WTC11 (cell line): ENCODE measurements at places on chromosomes 6 and 20. TPM values are rescaled to one million over a fixed set of nuclear protein-coding genes. Genes with fewer than 3 reads are reported as not detected.

MMS22L gene
- 32.0 to 39.7 TPM (median 32.3 TPM) in 3 replicates for total RNA-seq

DNA sequence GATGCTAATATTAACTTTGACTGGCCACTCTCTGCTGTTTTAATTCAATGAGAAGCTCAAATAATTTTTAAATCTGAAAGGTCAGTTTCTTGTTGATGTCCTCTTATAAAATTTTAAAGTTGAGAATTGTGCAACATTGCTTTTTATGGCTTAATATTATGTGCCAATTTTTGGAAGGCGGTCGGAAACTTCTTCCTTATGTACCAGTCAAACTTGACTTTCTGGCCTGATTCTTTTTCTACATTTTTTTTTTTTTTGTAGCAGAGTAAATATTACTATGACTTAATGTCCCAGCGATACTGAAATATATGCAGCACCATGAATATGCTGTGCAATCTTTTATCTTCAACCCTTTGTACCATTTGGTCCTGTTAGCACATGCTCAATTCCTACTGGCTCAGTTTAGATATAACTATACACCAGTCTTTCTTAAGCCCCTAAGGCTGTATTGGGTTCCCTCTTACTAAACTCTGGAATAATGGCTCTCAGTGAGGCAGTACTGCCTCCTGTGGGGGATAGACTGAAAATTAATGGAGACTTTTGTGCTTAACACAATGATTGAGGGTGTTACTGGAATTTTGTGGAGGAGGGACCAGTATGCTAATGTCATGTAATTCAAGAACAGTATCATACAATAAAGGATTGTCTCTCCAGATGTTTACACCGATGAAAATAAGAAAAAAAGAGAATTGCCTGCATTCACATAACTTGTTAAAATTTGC lies 156.4 kb upstream of the SYNCRIP start:
- H3K4me3 ChIP-seq = no peak overlapping the region
- H3K36me3 ChIP-seq = no peaks in the 10 kb centered on the region
- no peak for DNase-seq

DNA sequence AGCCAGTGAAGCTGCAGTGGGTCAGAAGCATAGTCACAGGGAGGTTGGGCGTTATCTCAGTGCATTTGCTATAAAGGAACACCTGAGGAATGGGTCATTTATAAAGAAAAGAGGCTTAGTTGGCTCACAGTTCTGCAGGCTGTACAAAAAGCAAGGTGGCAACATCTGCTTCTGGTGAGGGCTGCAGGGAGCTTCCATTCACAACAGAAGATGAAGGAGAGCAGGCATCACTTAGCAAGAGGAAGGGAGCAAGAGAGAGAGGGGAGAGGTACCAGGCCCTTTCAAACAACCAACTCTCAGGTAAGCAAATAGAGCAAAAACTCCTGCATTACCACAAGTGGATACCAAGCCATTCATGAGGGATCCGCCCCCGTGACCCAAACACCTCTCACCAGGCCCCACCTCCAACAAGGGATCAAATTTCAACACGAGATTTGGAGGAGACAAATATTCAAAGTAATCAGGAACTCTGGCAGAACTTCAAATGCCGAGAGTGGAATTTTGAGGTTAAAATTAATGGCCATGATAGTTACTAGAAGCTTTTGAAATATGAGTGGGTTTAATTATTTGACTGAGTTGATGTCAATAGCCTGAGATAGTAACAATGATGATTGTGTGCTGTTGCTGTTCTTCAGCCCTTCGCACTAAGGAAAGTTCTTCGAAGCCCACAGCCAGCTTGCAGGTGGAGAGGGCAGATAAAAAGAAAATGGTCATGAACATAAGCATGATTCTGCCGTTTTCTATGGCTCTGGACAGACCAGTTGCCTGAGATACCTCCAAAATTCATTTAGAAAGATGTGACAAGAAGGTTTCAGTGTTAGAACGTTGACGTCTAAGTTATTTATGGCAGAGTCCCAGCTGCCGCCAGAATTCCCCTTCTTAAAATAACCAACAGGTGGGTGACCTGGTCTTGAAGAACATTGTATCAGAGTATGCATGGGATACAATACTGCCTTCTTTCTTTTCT lies 55.3 kb upstream of the ADTRP start:
- no peaks in the 10 kb centered on the region for H3K27me3 ChIP-seq
- no peak overlapping the region for H3K4me3 ChIP-seq
- peaks cover 11% of the 10 kb centered on the region for H3K4me1 ChIP-seq

DNA sequence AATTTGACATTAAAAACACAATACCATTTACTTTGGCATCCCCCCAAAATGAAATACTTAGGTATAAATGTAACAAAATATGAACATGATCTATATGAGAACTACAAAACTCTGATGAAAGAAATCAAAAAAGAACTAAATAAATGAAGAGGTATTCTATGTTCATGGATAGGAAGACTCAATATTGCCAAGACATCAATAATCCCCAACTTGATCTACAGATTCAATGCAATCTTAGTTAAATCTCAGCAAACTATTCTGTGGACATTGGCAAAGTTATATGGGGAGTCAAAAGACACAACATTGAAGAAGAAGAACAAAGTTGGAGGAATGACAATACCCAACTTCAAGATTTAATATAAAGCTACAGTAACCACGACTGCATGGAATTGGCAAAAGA lies 145.2 kb upstream of the HEY2 start:
- no peak overlapping the region for H3K27ac ChIP-seq
- no peaks in the 10 kb centered on the region; the same call in 1 of the 2 replicates for H3K27me3 ChIP-seq
- peaks cover 9% of the 10 kb centered on the region; the same call in 1 of the 2 replicates for H3K36me3 ChIP-seq
- H3K4me3 ChIP-seq = no peak overlapping the region

DNA sequence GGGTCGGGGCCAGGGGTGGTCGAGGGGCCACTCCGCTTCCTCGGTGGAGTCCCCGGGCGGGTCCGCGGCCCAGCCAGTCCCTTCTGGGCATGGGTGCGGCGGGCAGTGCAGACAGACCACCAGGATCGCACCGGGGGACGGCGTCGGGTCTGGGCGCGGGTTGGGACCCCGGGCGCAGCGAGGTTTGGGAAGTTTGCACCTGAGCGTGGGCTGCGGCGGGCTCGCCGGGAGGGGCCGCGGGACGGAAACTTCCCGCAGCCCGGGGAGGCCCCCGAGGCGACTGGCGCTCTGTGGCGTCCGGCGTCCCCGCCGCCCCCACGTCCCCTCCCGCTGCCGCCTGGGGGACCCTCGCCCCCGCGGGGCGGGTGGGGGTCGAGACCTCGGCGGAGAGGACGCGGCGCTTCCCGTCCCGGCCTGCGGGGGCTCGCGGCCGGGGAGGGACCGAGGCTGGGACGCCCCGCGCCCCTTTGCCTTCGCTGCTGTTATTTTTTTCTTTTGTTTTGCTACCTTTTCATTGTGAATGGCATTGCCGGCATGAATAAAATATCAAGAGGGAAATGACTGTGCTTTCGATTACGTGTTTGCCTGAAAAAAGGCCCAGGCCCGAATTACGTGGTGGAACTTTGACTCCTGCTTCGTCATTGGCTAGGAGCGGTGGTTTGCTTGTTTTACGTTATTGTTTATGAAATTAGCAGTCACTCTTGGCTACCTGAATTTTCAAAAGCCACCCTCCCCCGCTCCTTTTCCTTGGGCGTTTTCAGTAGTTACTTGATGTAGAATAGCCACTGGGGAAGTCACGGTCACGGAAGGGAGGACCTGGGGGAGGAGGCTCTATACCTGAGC lies 703 bp downstream of the SNX9 start:
- peaks cover 49% of the 10 kb centered on the region for H3K4me1 ChIP-seq
- DNase-seq = peak; percentile 26
- H3K27me3 ChIP-seq = peaks cover 4% of the 10 kb centered on the region; the same call in 1 of the 2 replicates
- H3K27ac ChIP-seq = peak overlapping the region; percentile 98
- H3K4me3 ChIP-seq = peak overlapping the region; percentile 96

- H3K27ac ChIP-seq = no peak overlapping the region
- H3K27me3 ChIP-seq = no peaks in the 10 kb centered on the region
- H3K4me3 ChIP-seq = no peak overlapping the region
- H3K36me3 ChIP-seq = peaks cover 35% of the 10 kb centered on the region
These were observed 68.9 kb downstream of the MTHFD1L start for GRCh38 chr6:150934380-150934779.

GRCh38 chr6:132215805-132216204 lies 185.5 kb downstream of the MOXD1 start:
- DNase-seq = no peak
- no peak overlapping the region for H3K27ac ChIP-seq
- no peak overlapping the region for H3K4me3 ChIP-seq
- H3K4me1 ChIP-seq = 0 out of 2 replicates have a peak, but pooled peaks cover 2% of the 10 kb centered on the region
- peaks cover 19% of the 10 kb centered on the region for H3K27me3 ChIP-seq

- no peak for DNase-seq
- no peak overlapping the region for H3K27ac ChIP-seq
- no peak overlapping the region for H3K4me3 ChIP-seq
- H3K36me3 ChIP-seq = no peaks in the 10 kb centered on the region
- H3K4me1 ChIP-seq = peaks cover 24% of the 10 kb centered on the region
These were observed 5.5 kb upstream of the JAG1 start for GRCh38 chr20:10679269-10679668.

DNA sequence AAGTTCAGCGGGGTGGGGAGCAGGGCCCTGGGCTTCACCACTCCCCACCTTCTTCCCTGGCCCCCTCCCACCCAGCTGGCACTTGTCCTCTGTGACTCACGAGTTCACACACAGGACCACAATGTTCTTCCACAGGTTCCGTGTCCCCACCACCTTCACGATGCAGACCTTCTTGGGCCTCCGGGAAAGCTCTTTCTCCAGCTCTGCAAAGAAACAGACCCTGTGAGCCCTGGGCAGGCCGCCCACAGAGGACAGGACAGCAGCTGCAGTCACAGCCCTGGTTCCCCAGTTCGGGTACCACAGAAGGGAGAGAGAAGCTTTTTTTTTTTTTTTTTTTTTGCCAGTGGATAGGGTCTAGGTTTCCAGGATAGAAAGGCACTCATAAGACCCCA lies 30.9 kb downstream of the PSMG4 start:
- peak; percentile 8 for DNase-seq
- H3K27me3 ChIP-seq = no peaks in the 10 kb centered on the region
- H3K27ac ChIP-seq = peak overlapping the region; percentile 16
- H3K36me3 ChIP-seq = peaks cover 58% of the 10 kb centered on the region

GRCh38 chr6:11092668-11093375 lies 812 bp upstream of the SMIM13 start:
- H3K27ac ChIP-seq = peak overlapping the region; percentile 98
- H3K36me3 ChIP-seq = peaks cover 2% of the 10 kb centered on the region; the same call in 1 of the 2 replicates
- DNase-seq = no peak
- H3K4me3 ChIP-seq = peak overlapping the region; percentile 93
- peaks cover 21% of the 10 kb centered on the region for H3K4me1 ChIP-seq

- H3K4me3 ChIP-seq = no peak overlapping the region
- no peaks in the 10 kb centered on the region for H3K27me3 ChIP-seq
- H3K27ac ChIP-seq = no peak overlapping the region
- H3K36me3 ChIP-seq = no peaks in the 10 kb centered on the region
These were observed 137.8 kb downstream of the CENPW start for GRCh38 chr6:126477678-126478077.

- H3K36me3 ChIP-seq = no peaks in the 10 kb centered on the region
- no peak for DNase-seq
- H3K27ac ChIP-seq = no peak overlapping the region
- peaks cover 67% of the 10 kb centered on the region for H3K27me3 ChIP-seq
These were observed 796 bp downstream of the HLA-DQB1 start for GRCh38 chr6:32665661-32666060.

IL17F gene
- total RNA-seq = not detected in 3 replicates

DNA sequence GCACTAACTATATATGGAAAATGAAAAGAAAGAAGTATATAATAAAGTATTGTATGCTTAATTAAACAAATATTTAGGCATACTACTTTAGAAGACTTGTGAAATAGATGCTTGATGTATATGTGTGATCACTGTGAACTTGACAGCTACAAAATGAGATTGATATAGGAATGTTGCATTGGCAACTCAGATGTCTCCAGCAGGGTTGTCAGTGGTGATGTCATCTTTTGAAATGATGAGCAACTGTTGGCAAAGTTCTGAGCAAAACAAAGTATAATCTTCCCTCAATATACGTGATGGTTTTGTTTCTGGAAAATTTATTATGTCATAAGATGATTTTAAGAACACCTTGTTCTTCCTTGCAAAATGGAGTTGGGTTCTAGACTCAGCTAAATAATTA lies 133.8 kb downstream of the ARID1B start:
- peaks cover 43% of the 10 kb centered on the region for H3K4me1 ChIP-seq
- H3K27me3 ChIP-seq = no peaks in the 10 kb centered on the region

UNC93A gene
- total RNA-seq = 0.70 to 3.1 TPM (median 1.8 TPM) in 3 replicates

DNA sequence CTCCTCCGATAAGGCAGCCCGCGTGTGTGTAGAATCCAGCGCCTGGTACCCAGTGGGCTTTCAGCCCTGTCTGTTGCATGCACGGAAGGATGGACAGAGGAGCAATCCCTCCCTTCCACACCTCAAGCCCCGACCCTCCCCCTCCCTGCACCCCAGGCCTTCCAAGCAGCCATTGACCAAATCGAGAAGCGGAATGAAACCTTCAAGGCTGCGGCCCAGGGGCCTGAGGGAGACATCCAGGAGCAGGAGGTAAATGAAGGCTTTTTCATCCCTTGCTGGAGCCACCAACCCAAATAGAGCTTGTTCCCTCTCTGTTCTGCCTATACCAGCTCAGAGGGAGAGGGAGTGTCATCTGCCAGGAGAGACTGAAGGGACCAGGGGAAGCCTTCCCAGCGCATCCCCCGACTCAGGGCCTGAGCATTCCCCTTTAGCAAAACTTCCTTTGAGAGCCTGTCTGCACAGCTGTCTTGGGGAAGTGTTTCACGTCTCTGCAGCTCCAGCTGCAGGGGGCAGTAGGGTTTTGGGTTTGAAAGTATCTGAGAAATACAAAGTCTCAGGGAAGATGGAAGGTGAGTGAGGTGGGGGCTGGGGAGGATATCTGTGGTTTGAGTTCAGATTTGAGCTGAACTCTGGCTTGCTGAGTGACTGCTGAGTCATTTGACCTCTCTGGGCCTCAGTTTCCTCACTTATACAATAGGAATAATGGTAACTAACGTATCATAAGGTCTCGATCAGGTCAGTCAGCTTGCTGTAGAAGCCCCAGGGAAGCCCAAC lies 16.1 kb downstream of the FGD2 start:
- H3K4me3 ChIP-seq = no peak overlapping the region
- H3K4me1 ChIP-seq = peaks cover 23% of the 10 kb centered on the region
- no peaks in the 10 kb centered on the region for H3K27me3 ChIP-seq

DNA sequence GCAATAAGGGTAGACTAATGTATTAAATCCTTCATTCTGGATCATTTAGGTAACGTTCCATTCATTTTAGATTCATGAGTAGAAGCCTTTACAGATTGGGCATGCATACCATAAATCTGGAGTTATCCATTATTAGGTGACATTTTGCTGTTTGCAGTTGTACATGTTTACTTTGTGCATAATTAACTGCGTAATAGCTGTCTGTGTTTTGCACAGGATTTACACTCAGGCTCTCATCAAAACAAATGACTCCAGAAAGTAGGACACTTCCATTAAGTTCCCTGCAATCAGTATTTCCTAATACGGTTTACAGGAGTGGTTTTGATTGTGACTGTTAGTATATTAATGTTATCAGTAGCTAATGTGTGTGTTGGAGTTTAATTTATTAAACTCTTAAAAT lies 997.4 kb downstream of the HACE1 start:
- no peaks in the 10 kb centered on the region for H3K4me1 ChIP-seq
- H3K4me3 ChIP-seq = no peak overlapping the region
- H3K27me3 ChIP-seq = no peaks in the 10 kb centered on the region
- no peak for DNase-seq
- no peaks in the 10 kb centered on the region for H3K36me3 ChIP-seq
- no peak overlapping the region for H3K27ac ChIP-seq

ADA gene
- 19.7 to 29.2 TPM (median 25.3 TPM) in 3 replicates for total RNA-seq
